NCI-H446 (cell line): ENCODE measurements at places on chromosomes 12 and 14.

DNA sequence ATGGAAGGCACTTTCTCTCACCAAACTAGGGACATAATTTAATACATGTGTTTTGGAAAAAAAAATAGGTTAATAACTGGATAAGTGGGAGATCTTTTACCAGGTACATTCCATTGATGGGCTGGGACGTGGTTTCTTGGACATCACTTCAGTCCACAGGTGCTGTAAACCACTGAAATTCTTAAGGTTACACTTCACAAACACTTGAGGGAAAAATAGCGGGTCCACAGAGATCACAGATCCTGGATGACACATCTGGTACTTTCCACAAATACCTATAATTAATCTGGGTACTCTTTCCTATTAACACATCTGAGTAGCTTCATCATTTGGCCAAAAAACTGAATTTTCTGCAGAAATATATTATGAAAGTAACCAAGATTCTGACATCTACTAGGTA is 85.0 kb downstream of the POLR3B start:
- no peak for DNase-seq

DNA sequence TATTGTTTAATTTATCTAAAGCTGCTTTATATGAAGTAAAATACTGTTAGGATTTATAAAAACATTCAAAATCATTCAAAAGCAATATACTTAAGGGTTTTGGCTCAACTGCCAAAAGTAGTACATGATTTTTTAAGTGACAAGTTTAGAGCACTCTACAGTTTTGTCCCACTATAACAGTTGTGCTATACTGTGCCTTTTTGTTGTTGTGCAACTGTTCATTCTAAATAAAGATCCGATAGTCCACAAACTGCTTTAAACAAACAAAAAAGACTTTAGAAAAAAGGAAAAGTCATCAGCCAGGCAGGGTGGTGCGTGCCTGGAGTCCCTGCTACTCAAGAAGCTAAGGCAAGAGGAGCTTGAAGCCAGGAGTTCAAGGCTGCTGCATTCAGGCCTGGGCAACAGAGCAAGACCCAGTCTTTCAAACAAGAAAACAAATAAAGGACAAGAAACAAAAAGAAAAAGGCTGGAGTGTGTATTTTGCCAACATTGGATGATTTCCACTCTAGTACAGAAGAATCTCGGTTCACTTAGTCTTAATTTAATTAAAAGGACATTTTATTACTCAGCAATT is 7.3 kb downstream of the C2CD5 start:
- DNase-seq = no peak

DNA sequence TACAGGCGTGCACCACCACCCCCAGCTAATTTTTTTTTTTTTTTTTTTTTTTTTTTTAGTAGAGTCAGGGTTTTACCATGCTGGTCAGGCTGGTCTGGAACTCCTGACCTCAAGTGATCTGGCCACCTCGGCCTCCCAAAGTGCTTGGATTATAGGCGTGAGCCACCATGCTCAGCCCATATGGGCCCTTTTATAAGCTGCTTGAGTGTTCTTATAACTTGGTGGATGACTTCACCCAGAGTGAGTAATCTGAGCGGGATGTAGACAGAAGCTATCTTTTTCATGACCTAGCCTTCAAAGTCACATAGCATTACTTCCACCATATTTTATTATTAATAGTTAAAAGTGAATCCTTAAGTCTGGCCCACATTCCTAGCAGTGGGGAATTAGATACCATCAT is 16.4 kb downstream of the BBOF1 start:
- DNase-seq = no peak

GRCh38 chr12:26231921-26232320 is 36.5 kb downstream of the SSPN start:
- no peak for DNase-seq

DNA sequence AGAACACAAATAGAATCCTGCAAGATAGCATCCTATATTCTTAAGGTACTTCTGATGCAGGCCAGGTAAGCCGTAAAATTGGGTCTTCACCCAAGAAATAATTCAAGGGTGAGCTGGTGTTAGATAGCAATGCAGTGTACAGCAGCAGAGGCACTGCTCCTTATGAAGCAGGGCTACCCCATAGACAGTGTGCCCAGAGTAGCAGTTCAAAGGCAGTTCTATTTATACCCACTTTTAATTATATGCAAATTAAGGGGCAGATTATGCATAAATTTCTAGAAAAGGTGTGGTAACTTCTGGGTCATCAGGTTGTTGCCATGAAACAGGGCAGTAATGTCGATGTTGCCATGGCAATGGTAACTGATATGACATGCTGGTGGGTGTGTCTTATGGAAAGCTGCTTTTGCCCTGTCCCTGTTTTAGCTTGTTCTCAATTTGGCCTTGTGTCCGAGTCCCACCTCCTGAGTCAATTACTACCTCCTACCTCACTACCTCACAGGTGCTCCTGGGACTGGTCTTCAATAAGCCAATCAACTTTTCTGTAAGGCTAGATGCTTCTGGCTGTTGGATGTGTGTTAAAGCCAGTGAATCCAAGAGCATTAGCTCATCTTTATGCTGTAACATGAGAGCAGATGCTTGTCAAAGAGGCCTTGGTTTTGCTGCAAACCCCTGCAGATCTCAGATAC is 61.0 kb downstream of the PPM1A start:
- no peak for DNase-seq

DNA sequence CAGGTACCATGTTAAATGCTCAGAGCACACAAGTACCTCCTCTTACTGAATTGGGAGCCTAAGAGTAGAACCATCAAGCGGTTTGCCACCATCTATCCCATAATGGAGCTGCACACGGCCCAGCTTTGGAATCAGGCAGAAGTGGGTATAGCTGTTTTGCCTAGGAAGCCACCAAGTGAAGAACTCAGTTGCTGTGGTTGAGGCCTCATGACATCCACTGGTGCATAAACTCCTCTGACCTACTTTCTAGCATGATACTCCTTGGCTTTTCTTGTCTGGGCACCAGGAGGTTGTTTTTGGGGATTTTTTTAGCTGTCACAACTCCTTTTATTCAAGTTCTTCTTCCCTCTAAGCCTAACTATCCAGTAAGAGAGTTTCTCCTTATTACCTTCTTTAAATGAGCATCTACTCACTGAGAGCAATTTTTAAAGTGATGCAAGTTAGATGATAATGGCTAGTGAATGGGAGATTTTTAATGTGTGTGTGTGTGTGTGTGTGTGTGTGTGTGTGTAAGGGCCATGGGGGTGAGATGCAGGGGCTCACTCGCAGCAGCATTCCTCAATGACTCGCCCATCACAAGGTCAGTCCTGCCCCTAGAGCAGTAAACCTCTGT is 20.9 kb upstream of the KRAS start:
- no peak for DNase-seq

DNA sequence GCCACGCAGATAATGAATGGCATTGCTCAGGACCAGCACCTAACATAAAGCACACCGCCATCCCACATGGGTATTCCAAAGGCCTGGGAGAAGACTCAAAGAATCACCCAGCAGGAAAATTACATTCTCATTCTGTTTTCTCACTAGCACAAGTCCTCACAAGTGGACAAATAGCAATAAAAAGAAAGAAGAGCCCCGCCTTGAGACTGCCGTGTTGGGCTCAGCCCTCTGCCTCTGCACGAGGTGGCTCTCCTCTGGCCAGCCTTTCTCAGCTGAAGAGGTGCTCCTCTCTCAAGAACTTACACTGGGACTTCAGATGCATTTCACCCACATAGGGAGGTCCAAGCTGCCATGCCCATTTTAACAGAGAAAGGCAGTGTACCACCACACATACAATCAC is 207.5 kb downstream of the SPTSSA start:
- DNase-seq = no peak

DNA sequence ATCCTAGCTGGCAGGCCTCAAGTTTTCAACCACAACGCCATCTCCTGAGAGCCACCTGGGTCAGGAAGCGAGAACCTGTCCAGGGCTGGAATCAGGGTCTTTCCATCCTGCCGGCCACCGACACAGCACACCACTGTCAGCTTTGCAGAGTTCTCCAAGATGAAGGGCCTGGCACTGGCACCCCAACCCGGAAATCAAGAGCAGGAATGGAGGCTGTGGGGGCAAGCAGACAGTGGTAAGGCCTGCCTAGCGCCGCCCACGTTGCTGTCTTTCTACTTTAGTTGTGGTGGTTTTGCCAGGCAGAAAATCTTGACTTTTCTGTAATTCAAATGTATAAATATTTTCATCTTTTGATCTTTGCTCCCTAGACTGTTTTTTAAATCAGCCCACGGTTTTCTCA is 90.7 kb downstream of the ITPK1 start:
- no peak for DNase-seq

DNA sequence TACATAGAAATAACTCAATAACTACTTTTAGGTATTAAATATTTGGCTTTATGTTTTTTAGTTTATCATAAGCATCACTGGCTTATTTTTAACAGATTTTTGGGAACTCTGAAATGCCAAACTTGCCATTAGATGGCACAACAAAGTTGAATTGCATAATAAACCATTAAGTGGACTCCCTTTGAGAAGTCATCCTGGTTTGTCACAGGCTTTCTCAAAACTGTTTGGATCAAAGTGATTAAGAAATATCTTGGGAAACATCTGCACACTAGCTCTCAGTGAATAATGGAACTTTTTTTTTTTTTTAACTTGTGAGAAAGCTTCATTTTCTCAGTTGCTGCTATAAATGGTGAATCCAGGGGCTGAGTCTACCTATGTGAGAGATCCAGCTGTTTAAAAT is 4.3 kb downstream of the SLC16A7 start:
- DNase-seq = no peak

GRCh38 chr12:86724716-86725115 is 468.5 kb upstream of the MGAT4C start:
- DNase-seq = no peak

GRCh38 chr12:3035171-3035570 is 42.0 kb upstream of the TSPAN9 start:
- DNase-seq = no peak

- no peak for DNase-seq
These were observed 265.0 kb upstream of the LRIG3 start for GRCh38 chr12:59185295-59185694.

- DNase-seq = no peak
These were observed 24.1 kb upstream of the SYCP3 start for GRCh38 chr12:101763246-101763931.

- DNase-seq = no peak
These were observed 4.5 kb downstream of the RPH3A start for GRCh38 chr12:112796067-112796466.

DNA sequence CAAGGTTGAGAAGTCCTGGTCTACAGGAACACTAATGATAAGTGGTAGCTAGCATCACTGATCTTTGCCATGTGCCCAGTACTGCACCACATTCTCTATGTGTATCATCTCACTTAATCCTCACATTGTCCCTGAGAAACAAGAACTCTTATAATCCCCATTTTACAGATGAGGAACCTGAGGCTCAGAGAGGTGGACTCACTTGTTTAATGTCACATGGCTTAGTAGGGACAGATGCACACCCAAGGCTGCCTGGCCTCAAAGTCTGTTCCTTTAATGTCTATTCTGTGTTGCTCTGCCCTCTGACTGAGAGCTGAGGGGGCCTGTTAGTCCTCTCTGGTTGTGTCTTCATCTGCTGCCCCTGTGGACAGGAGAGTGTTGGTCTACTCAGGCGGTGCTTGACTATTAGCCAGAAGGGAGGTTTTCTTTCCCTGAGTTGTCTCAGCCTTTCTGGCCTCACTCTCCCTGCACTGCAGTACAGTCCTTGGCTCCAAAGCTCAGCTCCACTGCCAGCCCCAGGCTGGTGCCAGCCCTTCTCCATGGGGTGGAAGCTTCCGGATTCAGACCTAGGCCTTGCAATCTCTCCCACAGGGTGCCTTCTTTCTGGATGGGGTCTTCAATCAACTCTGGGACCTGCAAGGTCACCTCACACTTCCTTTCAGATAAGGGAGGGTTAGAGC is 4.9 kb upstream of the DYNLL1 start:
- DNase-seq = peak; percentile 13

DNA sequence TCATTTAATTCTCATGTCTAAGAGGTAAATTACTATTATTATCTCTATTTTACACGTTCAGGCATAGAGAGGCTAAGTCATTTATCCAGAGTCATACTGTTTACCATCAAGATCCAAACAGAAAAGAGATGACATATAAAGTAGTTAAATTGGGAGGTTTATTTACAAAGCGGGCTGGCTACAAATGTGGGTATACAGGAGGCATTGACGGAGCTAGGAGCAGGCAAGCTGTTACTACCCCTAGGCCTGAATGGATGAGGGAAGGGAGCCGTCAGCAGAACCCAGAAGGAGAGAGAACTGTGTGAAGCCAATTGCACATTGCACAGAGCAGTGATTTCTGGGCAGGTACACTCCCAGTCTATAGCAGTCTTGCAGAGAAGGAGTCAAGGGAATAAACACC is 39.8 kb downstream of the DACT1 start:
- DNase-seq = no peak

GRCh38 chr12:22624548-22624869 is 462 bp upstream of the ETNK1 start:
- no peak for DNase-seq

GRCh38 chr12:106956048-106956578 is 406 bp downstream of the TMEM263 start:
- DNase-seq = peak; percentile 66

- DNase-seq = peak; percentile 57
These were observed 31.4 kb downstream of the VWF start for GRCh38 chr12:6092784-6093722.

DNA sequence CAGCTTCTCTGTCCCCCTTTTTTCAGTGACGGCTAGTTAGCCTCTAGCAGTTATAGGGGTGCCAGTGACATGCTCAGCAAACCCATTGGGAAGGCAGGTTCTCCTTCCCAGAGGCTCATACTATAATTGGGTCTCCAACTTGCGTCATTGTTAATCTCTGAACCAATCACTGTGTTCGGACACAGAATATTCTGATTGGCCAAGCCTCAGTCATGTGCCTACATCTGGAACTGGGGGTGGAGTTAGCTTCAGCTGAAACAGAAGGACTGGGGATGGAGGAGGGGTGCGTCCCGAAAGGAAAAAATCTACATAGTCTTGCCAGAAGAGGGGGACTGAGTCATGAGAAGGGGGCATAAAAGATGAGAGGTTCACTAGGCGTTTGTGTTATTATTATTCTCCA is 165.6 kb downstream of the SUDS3 start:
- peak; percentile 18 for DNase-seq

DNA sequence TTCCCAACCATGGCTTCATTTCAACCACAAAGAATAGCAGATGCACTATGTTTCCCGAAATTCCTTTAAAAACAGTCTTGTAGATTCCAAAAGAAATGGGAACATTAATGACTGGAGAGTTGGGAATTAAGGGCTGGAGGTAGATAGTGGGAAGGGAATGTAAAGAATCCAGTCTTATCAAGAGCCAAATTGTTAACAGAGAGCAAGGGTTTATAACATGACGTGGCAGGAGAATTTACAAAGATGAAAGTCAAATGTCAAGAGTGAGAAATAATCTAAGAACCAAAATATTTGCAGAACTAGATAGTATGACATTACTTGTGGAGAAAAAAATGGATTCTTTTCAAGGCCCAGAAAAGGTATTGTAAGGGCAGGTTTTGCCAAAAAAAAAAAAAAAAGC is 200.9 kb downstream of the GRIN2B start:
- DNase-seq = no peak

- no peak for DNase-seq
These were observed 18.2 kb upstream of the BCAT1 start for GRCh38 chr12:24966951-24967564.
